ENCODE measurements at places on chromosomes 11 and 22.
A peak's percentile ranks its signal among the peaks of the same experiment; 100 is the strongest.

- no peak for DNase-seq
Observed at GRCh38 chr11:113613619-113614018, 92.5 kb downstream of the TMPRSS5 start.

DNA sequence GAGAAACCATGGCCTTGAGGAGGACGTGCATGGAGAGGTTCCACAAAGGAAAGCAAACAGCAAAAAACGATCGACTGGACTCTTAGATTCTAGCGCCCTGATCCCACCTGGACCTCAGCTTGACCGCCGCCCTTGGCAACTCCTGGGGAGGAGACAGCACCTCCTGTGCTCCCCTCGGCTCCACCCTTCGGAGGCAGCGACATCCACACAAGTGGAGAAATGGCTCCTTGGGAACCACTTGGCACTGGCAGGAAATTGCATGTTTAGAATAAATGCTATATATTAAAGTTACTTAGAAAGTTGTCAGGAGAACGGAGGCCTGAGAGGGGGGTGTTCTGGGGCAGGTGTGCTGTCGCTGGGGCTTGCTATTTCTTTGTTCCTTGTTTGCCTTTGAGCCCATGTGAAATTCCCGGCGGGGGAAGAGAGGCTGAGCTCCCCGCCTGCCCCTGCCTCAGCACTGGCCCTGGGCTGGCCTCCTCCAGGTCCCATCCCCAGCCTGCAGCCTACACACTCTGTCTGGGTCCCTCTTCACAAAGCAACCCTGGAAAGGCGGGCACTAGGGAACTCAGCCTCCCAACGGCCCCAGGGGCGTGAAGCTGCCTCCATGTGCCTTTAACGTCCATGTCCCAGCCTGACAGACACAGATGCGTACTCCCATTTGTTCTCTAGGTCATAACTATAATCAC, 395.3 kb downstream of the BRD1 start:
- no peak for DNase-seq

- DNase-seq = no peak
Observed at GRCh38 chr22:44037519-44038375, 13.6 kb downstream of the PARVB start.

DNA sequence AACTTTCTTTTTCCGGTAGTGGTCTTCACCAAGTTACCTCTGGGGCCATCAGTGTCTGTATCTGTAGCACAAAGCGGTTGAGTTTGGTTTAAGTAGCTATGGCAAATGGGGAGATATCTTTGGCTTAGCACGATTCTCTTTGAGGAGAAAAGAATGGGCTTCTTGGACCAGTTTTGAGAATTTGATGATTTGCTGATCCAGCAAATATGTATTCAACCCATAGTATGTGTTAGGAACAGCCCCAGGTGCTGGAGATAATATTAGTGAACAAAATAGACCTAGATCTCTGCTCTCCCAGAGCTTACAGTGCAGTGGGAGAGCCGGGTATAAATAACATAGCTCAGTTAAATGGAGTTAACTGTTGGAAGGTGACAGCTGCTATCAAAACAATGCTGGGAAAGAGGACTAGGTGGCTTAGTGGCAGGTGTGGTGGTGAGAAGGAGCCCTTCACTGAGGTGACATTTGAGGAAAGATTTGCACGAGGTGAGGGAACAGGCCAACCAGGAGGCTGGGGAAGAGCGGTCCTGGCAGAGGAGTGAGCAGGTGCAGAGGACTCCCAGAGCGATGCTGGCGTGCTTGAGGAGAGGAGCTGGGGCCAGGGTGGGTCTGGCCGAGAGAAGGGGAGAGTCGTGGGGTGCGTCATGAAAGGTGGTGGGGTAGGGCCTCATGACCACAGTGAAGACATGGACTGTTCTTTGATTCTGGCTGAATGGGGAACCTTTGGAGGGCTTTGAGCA, 5.0 kb downstream of the TBC1D22A start:
- no peak for DNase-seq

- no peak for DNase-seq
Observed at GRCh38 chr11:14617241-14618027, 26.2 kb upstream of the PDE3B start.

GRCh38 chr11:123775289-123775688, 21.0 kb upstream of the OR6X1 start:
- no peak for DNase-seq

DNA sequence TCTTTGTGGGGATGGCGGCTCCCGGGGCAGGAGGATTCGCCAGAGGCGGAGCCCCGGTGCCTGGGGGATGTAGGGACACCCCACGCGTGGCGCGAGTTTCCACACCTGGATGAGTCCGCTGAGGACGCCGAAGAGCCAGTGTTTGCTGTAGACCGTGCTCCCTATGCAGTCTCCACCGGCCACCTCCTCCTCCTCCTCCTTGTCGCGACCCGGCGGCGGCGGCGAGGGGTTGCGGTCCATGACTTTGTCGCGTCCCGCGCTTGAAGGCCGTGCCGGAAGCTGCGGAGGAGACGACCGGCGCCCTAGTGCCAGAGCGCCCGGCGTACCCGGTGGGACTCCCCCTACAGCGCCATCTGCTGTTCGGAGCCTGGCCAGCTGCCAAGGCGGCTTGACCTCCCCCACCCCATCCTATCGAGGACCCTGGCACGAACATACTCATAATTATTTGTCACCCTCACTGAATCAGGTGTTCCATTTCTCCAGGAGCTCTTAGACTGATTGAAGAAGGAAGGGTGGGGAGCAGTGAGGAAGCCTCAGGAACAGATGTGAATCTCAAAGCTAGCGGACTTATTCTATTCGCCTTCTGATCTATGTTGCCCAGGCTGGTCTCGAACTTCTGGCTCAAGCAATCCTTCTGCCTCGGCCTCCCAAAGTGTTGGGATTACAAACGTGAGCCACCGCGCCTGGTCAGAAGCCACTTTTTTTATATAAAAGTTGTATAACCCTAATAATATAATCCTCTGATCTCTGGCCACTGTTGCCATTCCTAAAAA, at the start of gene SAAL1:
Gene SAAL1 (minus strand): TSS at position 281 of the 773 bp plus-strand sequence. CDS start 41 bp downstream, at position 240.
- peak; percentile 89 for DNase-seq

DNA sequence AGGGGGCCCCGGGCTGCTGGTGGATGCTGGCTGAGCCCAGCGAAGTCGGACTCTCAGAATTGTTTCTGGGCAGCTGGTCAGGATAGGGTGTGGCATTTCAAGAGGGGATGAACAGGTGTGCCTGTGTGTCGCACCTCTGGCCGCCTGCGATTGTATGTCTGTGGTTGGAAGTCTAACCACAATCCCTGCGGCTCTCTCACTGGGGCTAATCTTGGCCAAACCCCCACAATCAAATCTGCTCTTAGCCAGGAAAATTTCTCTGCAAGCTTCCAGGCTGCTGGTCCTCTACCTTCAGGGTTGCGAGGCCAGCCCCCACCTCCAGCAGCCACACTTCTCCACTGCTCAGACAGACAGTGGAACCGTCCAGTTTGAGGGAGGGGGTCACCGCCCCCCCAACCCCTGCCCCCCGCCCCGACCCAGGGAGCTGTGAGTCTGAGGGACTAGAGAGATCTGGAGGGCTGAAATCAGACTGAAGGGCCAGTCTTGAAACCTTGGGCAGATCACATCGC, 953 bp downstream of the ATG16L2 start:
- no peak for DNase-seq

All from CD4-positive, alpha-beta T cell treated with Interleukin-15 for 4 hours (primary cell).